Activated naive CD4-positive, alpha-beta T cell treated with Interleukin-2 at 50 U/mL for 16 hours (primary cell): ENCODE measurements at places on chromosomes 3 and 15.

DNA sequence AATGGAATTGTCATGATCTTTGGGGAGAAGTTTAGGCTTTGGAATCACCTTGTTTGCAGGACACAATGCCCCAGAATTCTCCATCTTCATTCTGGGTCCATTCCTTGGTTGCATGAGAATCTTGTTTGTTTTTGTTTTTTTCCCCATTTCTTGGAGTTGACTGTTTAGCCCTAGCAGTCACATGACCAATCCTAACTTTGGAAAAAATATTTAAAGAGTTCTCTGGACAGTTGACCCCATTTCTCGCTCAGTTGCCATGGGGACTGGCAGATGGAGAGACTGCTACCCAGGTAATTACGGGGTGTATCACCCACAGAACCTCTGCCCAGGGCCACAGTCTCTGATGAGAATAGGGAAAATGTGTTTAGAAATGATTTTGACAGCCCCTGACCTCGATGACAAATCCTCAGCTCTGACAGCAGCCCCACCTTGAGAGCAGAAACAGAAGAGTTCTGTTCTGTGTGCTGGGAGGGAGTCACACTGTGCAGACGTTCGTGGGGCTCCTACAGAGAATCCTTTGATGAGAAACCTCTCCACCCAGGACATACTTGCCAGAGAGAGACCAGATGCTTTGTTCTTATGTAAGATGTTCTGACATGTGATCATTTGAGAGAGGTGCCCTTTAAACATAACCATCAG is 57.7 kb downstream of the IL16 start:
- no peak for DNase-seq

GRCh38 chr3:33750211-33750548 is 32.1 kb upstream of the CLASP2 start:
- no peak for DNase-seq

GRCh38 chr3:49602877-49603411 is 48.7 kb downstream of the BSN start:
- peak; percentile 65 for DNase-seq

GRCh38 chr15:65044724-65045481 is at the start of gene SLC51B:
Gene SLC51B, plus strand, starts transcription at chr15:65045387. Its CDS starts 4,618 bp downstream, at chr15:65050005.
- DNase-seq: no peak

DNA sequence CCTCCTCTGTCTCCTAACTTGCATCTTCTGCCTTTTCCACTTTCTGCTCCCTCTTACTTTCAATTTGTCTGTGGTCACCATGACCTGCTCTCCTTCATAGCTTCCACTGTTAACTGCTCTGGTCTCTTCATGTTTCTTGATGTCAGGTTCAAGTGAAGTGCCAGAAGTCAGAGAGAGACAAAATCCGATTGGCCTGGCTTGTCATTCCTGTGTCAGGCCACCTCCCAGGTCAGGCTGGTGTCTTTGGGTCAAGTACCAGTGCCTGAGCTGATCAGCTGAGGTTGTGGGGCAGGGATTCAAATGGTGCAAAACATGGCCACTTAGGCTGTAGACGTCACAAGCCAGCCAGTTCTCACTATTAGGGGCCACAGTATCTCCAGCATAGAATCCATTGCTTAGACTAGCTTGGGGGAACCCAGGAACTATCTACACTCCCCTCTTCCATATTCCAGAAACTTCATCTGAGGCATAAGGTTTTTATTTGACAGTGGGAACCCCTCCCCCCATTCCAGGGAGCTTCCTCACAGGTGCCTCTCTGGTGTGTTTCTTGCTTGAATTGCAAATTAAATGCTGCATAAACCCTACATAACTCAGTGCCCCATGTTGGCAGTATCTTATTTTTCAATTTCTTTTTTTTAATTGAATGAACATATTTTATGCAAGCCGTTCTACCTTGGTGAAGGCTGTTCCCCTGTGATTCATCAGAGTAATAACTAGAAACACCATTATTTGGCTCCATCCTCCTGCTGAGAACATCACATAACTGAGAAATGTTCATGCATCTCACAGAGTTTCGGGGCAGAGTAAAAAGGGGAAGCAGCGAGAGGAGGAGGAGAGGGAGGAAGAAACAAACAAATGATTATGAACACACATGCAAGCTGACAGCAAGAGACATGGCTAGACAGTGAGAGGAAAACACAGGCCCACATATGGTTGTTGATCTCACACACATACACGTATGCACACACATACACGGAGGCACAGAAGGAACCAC is 175.8 kb downstream of the TLE3 start:
- no peak for DNase-seq

DNA sequence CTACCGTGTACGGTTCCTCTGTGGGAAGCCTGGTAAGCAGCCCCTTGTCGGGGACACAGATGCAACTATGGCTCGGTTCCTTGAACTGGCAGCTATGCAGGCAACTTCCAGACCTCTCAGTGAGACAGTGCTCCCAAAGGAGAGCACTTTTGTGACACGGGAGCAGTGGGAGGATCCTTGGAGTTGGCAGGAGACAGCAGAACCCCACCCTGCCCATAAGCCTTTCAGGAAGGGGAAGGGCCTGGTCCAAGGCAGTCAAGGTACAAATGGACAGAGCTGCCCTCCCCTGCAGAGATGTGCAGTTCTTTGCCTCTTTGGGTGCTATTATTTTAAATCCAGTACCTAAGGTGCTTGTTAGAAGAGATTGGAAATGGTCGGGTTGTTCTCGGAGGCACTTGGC is 94.5 kb downstream of the MESD start:
- DNase-seq: no peak

GRCh38 chr15:81454024-81454423 is 80.0 kb upstream of the TMC3 start:
- DNase-seq: no peak

DNA sequence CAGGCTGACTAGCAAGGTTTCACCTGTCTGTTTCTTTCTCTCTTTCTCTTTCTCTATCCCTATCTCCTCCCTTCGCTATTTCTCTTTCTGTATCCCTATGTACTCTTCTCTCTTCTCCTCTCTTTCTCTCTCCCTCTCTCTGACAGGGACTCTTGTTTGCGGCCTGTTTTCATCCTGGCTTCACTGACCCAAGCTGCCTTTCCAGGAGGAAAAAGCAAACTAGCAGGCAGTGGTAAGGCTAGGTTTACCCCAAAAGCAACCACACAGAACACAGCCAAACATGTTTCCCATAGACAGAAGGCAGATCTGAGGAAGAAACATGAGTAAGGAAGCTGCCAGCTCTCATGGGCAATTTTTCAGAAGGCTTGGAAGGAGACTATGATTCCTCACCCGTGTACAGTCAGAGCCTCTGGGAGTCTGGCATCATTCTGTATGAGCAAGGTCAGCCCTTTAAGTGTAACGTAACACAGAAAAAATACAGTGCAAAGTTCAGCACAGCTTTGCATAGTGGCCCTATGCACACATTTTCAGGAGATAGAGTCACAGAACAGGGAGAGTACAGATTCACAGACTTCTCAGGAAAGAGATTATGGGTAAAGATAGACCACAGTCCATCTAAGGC is 61.0 kb downstream of the OCA2 start:
- DNase-seq: no peak

DNA sequence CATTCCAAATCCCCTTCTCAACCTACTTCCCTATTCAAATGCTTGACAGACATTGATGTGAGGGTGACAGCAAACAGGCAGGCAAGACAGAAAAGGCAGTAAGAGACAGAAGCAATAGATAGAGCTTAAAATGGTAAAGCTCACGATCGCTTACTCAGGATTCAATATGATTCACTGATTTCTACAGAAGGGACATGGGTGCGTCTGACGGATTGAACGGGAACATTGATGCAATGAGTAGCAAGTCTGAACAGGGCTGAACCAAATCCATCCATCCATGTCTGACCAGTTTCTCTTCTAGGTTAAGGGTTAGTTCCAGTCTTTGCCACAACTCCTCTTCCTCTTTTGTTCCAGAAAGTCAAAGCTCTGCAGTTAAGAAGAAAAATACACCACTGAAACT is 35.1 kb downstream of the P2RY1 start:
- DNase-seq: no peak

- no peak for DNase-seq
These were observed 119.0 kb upstream of the CBLB start for GRCh38 chr3:105987809-105988208.

DNA sequence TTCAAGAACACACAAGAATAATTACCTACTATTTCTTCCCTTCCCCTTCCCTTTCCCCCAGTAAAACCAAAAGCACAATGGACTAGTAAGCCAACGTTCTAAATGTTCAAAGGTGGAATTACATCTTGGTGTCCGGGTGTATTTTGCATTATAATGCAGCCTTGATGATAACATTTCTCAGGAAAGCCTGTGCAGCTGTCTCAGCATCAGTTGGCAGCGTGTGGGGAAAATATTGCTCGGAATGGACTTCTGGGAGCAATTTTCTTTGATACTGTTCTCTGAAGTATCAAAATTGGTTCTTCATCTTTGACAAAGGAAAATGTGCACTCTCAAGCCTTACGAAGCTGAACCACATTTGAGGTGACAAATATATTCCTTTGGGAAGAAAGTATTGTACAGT is 198.9 kb downstream of the AGBL1 start:
- no peak for DNase-seq

DNA sequence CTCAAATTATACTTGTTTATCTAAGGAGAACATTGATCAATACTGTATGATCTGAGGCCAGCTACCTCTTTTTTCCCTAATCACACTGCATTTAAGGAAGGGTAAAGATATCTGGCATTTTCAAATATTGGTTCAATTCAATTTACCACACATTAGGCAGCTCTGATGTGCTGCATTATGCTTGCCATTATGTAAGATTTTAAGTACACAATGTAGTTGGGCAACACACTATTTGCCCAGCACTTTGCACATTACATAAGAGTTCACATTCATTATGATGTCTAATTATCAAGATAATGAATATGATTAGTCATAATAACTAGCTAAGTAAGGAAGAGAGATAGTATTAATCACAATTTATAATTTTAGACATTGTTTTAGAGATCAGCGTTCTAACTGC is 196.3 kb downstream of the BCHE start:
- DNase-seq: no peak
